ENCODE measurements at places on chromosomes 5 and 9.

- H3K27me3 ChIP-seq = no peaks in the 10 kb centered on the region
- H3K36me3 ChIP-seq = no peaks in the 10 kb centered on the region
- H3K4me1 ChIP-seq = peaks cover 28% of the 10 kb centered on the region
- no peak overlapping the region for H3K27ac ChIP-seq
- no peak overlapping the region for H3K4me3 ChIP-seq
These were observed 139.3 kb downstream of the AOPEP start for GRCh38 chr9:94865582-94866452.

DNA sequence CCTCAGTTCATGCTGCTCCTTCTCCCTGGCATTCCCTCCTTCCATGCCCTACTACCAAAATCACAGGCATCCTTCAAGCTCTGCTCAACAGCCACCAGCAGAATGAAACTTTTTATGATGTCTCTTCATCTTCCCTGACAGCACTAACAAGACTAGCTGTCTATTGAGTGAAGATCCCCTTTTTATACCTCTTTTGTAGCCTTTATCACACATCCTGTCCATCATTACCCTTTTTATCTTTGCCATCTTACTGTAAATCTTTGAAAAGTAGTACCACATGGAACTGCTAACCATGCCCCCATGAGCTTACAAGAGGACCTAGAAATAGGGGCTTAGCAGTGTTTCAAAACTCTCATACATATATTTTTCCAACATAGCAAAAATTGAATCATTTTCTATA is 10.8 kb upstream of the ADRB2 start:
- DNase-seq = no peak
- peaks cover 6% of the 10 kb centered on the region for H3K4me1 ChIP-seq
- H3K27ac ChIP-seq = no peak overlapping the region
- no peak overlapping the region for H3K4me3 ChIP-seq
- H3K27me3 ChIP-seq = no peaks in the 10 kb centered on the region

GRCh38 chr5:96333391-96333790 is 99.7 kb downstream of the PCSK1 start:
- H3K27ac ChIP-seq = no peak overlapping the region
- no peak overlapping the region for H3K4me3 ChIP-seq
- H3K36me3 ChIP-seq = no peaks in the 10 kb centered on the region
- H3K27me3 ChIP-seq = no peaks in the 10 kb centered on the region

- H3K4me3 ChIP-seq = no peak overlapping the region
- H3K27ac ChIP-seq = no peak overlapping the region
- DNase-seq = no peak
- no peaks in the 10 kb centered on the region for H3K27me3 ChIP-seq
These were observed 25.9 kb upstream of the TRPM3 start for GRCh38 chr9:71147368-71147767.

DNA sequence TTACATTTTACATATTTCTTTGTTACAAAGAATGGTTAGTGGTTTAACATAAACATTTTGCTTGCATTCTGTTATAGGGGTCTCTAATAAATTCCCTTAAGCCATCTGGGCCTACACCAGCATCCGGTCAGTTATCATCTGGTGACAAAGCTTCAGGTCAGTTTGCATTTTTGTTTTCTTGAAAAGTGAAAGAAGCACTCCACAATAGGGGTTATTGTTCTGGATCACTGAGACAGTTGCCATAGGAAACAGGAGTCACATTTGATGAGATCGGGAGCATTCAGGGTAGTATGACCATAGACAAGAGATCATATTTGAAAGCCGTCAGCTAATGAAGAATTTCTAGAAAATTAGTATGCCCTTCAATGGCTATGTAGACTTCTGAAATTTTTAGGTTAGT is 63.6 kb downstream of the NUP214 start:
- H3K27me3 ChIP-seq = no peaks in the 10 kb centered on the region
- H3K27ac ChIP-seq = no peak overlapping the region
- no peak for DNase-seq
- no peaks in the 10 kb centered on the region for H3K4me1 ChIP-seq
- peaks cover 60% of the 10 kb centered on the region for H3K36me3 ChIP-seq

GRCh38 chr5:171956887-171957495 is 49.4 kb downstream of the FBXW11 start:
- H3K4me1 ChIP-seq = peaks cover 18% of the 10 kb centered on the region
- H3K27ac ChIP-seq = peak overlapping the region; percentile 36
- H3K36me3 ChIP-seq = no peaks in the 10 kb centered on the region
- H3K4me3 ChIP-seq = no peak overlapping the region
- no peaks in the 10 kb centered on the region for H3K27me3 ChIP-seq

DNA sequence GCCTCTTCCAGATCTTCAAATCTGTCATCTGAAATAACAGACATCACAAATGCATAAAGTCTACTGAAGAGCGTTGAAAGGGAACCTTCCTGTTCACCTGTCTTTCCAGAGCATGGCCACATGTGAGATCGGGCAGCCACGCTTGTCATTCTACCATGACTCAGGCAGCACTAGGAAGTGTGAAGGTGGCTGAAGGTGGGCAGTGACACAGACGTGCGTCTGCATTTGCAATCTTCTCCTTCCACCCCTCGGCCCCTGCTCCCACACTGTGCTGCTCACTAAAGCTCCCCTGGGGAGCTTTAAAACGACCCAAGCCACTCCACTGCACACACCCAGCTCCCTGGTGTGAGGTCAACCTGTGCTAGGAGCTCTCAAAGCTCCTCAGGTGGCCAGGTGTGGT is 2.5 kb downstream of the ENTR1 start:
- no peak overlapping the region for H3K4me3 ChIP-seq
- H3K27ac ChIP-seq = no peak overlapping the region
- H3K36me3 ChIP-seq = peaks cover 20% of the 10 kb centered on the region
- no peak for DNase-seq
- no peaks in the 10 kb centered on the region for H3K27me3 ChIP-seq

DNA sequence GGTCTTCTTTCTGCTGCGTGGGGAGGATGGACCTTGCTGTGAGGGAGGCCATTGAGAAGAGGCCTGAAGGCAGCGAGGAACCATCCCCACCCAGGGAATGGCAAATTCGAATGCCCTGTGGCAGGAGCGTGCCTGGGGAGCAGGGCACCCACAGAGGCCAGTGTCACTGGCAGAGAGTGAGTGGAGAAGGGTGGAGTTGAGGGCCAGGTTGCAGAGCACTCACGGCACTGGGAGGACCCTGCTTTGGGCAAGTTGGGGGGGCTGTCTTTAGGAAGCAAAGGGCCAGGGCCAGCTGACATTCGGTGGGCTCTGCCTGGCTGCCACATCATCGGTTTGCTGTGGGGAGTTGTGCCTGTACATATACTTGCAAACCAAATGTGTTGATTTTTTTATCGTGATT is 47.2 kb downstream of the SYK start:
- peaks cover 2% of the 10 kb centered on the region for H3K4me1 ChIP-seq
- DNase-seq = no peak
- H3K4me3 ChIP-seq = no peak overlapping the region
- peaks cover 62% of the 10 kb centered on the region for H3K36me3 ChIP-seq
- no peak overlapping the region for H3K27ac ChIP-seq

GRCh38 chr5:80955082-80955590 is 5.0 kb upstream of the RASGRF2 start:
- H3K36me3 ChIP-seq = no peaks in the 10 kb centered on the region
- peaks cover 4% of the 10 kb centered on the region for H3K27me3 ChIP-seq
- no peak overlapping the region for H3K27ac ChIP-seq
- no peak for DNase-seq

DNA sequence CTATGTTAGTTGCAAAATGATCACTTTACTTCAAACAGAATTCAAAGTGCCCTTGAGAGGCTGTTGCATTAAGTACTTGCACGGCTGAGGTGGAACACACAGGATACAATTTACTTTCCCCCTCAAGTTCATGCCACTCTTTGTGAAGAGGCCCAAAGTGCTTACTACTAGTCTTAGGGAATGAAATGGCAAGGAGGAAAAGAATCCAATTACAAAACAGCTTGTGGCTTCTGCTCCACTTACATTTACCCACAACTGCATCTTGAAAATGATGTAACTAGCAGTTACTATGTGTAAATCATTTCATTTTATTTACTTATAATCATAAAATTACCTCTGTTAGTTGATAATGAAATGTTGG is 14.6 kb downstream of the FOXD1 start:
- no peak overlapping the region for H3K4me3 ChIP-seq
- H3K27ac ChIP-seq = no peak overlapping the region
- H3K4me1 ChIP-seq = peaks cover 3% of the 10 kb centered on the region
- H3K27me3 ChIP-seq = peaks cover 51% of the 10 kb centered on the region
- H3K36me3 ChIP-seq = no peaks in the 10 kb centered on the region

- no peak for DNase-seq
- H3K27me3 ChIP-seq = no peaks in the 10 kb centered on the region
- H3K4me3 ChIP-seq = no peak overlapping the region
- peaks cover 19% of the 10 kb centered on the region for H3K4me1 ChIP-seq
- H3K36me3 ChIP-seq = no peaks in the 10 kb centered on the region
- H3K27ac ChIP-seq = no peak overlapping the region
These were observed 2.2 kb downstream of the TNFSF15 start for GRCh38 chr9:114803479-114804265.

GRCh38 chr9:71607461-71607881 is 160.8 kb downstream of the CEMIP2 start:
- no peak for DNase-seq
- no peak overlapping the region for H3K27ac ChIP-seq
- H3K4me3 ChIP-seq = no peak overlapping the region
- no peaks in the 10 kb centered on the region for H3K36me3 ChIP-seq
- no peaks in the 10 kb centered on the region for H3K4me1 ChIP-seq

GRCh38 chr5:10513501-10514442 is 50.1 kb upstream of the ANKRD33B start:
- H3K27ac ChIP-seq = no peak overlapping the region
- no peaks in the 10 kb centered on the region for H3K36me3 ChIP-seq
- no peaks in the 10 kb centered on the region for H3K27me3 ChIP-seq
- H3K4me1 ChIP-seq = no peaks in the 10 kb centered on the region
- DNase-seq = no peak

DNA sequence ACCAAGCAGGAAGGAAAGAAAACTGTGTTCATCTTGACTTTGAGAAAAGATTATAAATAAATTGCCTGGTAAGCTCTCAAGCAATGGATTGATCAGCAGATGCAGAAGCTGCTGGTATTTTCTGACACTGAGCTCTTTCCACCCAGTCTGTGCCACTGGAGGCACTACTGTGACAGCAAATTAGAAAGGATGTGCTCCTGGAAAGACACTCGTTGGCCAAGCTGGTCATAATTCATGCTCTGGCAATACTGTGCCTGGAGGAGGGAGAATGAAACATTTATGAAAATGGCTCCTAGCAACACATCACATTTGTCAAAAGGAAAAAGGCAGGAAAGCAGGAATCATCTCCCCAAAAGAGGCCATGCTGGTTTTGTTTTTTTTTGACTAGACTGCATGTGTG is 84.2 kb downstream of the CAVIN4 start:
- H3K27ac ChIP-seq = no peak overlapping the region
- H3K4me1 ChIP-seq = no peaks in the 10 kb centered on the region
- DNase-seq = no peak
- no peaks in the 10 kb centered on the region for H3K36me3 ChIP-seq
- H3K27me3 ChIP-seq = no peaks in the 10 kb centered on the region

GRCh38 chr9:100083448-100084127 is 15.2 kb downstream of the ERP44 start:
- H3K4me1 ChIP-seq = peaks cover 3% of the 10 kb centered on the region
- H3K4me3 ChIP-seq = peak overlapping the region; percentile 20
- DNase-seq = no peak
- no peaks in the 10 kb centered on the region for H3K27me3 ChIP-seq
- peak overlapping the region; percentile 60 for H3K27ac ChIP-seq
- H3K36me3 ChIP-seq = no peaks in the 10 kb centered on the region

GRCh38 chr5:134145779-134146581 is 30.8 kb downstream of the SKP1 start:
- peaks cover 73% of the 10 kb centered on the region for H3K36me3 ChIP-seq
- H3K27ac ChIP-seq = peak overlapping the region; percentile 22
- no peak overlapping the region for H3K4me3 ChIP-seq
- peaks cover 18% of the 10 kb centered on the region for H3K4me1 ChIP-seq
- peak; percentile 90 for DNase-seq

DNA sequence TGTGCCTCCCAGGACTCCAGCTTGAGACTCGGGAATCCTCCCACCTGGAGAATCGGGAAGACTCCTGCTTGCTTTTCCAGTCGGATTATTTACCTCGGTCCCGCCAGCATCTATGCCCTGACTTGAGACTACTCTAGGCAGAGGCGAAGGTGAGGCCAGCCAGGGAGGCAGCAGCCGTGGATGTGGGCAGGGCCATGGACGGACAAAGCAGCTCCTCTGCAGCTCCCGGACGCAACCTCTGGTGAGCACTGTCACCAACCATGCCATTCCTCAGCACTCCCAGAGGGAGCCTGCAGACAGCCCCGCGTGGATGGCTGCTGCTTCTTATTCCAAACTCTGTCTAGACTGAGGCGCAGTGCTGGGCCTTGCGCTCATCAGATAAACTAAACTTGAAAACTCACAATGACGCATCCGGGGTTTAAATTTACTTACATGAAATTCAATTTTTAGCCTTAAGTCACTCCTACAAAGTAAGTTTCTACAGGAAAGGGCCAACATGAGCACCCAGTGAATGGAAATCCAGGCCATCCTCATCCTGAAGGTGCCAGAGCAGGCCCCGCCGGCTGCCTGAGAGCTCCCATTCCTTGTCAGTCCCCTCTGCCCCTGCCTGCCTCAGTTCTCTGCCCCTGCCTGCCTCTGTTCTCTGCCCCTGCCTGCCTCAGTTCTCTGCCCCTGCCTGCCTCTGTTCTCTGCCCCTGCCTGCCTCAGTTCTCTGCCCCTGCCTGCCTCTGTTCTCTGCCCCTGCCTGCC is 17.8 kb downstream of the MED10 start:
- DNase-seq = no peak

DNA sequence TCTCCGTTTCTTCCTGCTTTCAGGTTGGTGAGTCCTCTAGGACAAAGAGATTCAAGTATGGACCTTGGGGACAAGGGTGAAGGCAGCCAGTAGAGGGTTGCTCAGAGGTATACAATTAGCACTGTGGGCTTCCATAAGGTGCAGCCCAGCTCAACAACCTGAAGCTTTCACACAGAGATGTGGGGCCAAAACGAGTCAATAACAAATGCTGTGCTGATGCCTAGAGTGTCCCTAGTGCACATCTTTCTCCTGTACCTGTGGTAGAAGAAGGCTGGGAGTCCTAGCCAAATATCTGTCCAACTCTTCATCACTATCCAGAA is 20.7 kb upstream of the MLANA start:
- no peak overlapping the region for H3K4me3 ChIP-seq
- H3K27me3 ChIP-seq = no peaks in the 10 kb centered on the region
- peaks cover 4% of the 10 kb centered on the region for H3K36me3 ChIP-seq
- no peak overlapping the region for H3K27ac ChIP-seq
- H3K4me1 ChIP-seq = peaks cover 18% of the 10 kb centered on the region

GRCh38 chr5:179769796-179770195 is 24.0 kb upstream of the LTC4S start:
- no peaks in the 10 kb centered on the region for H3K27me3 ChIP-seq
- H3K36me3 ChIP-seq = peaks cover 89% of the 10 kb centered on the region
- no peak overlapping the region for H3K4me3 ChIP-seq
- peaks cover 7% of the 10 kb centered on the region for H3K4me1 ChIP-seq

GRCh38 chr5:97534166-97534565 is 351.1 kb upstream of the RIOK2 start:
- no peak overlapping the region for H3K4me3 ChIP-seq
- H3K27ac ChIP-seq = no peak overlapping the region
- peak; percentile 16 for DNase-seq
- no peaks in the 10 kb centered on the region for H3K27me3 ChIP-seq

All from natural killer cell (primary cell).